ENCODE measurements at places on chromosomes 13 and 19.

DNA sequence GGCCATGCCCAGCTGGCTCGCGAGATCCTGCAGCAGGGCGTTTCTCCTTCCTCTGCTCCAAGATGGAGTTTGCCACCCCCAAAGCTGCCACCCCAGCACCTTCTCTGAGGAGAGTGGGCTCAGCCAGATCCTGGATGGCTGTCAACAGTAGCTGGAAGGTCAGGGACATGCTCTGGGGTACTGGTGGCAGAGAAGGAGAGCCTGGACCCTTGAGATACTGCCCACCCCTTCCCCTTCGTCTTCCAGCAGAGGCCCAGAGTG lies 11.6 kb downstream of the IRGC start:
- DNase-seq: no peak

- no peak for DNase-seq
Observed at GRCh38 chr13:25943658-25944057, 108.2 kb downstream of the SHISA2 start.

- no peak for DNase-seq
Observed at GRCh38 chr13:112734696-112735547, 45.1 kb downstream of the ATP11A start.

DNA sequence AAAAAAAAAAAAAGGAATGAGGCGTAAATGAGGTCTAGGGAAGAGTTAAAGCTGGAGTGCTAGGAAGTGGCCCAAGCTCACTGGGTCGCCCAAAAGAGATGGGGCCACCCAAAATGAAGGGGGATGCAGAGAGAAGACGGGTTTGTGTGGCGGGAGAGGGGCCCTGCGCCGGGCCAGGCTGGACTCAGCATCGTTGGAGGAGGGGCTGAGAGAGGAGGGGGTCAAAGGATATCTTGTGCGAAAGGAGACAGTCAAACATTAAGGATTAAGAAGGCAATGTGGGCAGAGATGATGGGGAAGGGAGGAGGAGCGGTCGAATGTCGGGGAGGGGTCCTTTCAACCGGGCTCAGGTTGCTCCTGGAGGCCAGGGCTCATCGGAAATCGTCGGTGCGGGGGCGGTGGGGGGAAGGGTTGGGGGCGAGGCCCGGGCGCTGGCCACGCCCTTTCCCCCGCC lies 825 bp upstream of the CARM1 start:
- DNase-seq: no peak

All from NCI-H1092 (cell line).